GM06990 (cell line): ENCODE measurements at places on chromosomes 7 and 10.

DNA sequence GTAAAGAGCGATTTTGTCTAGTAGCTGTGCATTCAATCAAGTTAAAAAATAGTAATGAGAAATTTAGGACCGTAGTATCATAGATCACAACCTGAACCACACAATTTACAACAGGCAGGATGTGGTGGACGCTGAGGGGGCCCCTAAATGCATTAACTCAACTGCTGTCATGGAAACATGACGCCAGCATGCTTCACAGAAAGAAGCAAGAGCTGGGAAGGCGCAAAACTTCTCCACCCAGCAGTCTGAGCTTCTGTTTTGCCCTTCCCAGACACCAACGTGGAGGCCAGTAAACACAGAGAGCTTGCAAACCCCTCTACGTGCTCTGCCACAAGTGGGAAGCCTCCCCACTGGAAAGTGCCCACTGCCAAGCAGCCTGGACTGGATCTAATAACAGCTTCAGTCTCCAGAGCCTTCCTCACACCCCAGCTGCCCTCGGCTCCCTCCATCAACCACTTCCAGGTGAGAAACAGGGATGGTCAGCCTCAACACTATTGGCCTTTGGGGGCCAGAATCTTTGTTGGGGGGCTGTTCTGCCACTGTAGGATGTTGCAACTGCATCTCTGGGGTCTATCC, 151.8 kb downstream of the SFMBT2 start:
- peak; percentile 32 for DNase-seq

DNA sequence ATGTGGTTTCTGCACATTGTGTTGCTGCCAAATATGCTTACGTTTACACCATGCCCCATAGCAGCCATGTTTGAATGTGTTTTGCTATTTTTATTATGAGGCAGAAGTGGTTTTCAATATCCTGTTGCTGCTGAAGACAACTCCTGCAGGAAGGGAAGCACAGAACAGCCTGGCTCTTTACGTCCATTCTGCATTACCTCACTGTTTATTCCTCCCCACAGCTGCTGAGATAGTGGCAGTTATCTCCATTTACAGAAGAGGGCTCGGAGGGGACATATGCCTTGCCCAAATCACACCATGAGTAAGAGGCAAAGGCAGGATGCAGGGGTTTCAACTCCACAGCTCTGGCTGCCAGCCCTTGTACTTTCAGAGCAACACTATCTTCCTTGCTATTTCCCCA, 35.3 kb downstream of the PLPP4 start:
- no peak for DNase-seq

DNA sequence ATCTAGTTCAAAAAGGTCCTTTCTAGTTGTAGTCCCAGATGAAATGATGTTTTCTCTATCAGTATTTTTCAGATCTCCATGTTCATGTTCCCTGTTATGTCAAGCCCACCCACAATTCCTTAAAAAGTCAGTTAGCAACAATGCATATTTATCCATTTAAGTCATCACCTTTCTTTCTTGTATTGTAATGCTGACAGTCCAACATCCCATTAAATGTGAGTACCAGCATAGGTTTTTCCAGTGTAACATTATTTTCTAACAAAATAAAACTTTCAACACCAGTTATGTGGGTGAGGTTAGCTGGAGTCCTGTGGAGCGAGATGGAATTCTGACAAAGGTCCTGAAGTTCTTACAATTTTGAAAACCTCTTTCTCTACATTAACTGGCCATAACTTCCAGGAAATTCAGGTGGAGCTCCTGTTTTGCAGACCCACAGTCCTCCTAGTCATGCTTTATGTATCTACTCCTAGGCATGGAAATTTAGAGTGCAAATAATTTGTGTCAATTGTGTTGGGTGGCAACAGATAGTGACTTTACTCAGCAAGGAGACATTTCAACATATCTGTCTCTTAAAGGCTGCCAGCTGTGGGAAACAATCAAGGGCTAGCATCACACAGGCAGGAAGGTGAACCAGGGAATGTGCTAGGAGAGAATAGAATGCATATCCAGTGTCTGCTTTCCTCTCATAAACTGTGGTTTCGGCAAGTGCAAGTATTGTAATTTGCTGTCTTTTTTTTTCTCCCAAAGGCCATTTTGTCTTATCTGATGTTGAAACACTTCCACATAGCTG, 162.6 kb downstream of the MTERF1 start:
- no peak for DNase-seq

DNA sequence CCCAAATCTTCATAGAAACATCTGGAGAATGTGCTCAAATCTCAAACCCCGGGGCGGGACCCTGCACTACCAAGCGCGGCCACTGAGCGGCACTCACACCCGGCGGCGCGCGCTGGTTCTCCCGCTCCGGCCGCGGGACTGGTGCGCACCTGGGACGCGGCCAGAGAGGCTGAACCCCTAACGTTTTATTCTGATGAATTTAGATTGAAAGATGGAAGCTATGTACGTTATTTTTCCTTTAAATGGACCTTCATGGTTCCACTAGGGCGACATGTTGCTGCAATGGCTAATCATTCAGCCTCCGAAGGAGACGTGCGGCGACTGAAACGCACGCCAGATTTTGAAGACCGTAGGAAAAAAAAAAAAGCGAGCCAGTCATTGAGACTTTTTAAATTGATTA, 107.0 kb upstream of the INSIG1 start:
- peak; percentile 51 for DNase-seq

DNA sequence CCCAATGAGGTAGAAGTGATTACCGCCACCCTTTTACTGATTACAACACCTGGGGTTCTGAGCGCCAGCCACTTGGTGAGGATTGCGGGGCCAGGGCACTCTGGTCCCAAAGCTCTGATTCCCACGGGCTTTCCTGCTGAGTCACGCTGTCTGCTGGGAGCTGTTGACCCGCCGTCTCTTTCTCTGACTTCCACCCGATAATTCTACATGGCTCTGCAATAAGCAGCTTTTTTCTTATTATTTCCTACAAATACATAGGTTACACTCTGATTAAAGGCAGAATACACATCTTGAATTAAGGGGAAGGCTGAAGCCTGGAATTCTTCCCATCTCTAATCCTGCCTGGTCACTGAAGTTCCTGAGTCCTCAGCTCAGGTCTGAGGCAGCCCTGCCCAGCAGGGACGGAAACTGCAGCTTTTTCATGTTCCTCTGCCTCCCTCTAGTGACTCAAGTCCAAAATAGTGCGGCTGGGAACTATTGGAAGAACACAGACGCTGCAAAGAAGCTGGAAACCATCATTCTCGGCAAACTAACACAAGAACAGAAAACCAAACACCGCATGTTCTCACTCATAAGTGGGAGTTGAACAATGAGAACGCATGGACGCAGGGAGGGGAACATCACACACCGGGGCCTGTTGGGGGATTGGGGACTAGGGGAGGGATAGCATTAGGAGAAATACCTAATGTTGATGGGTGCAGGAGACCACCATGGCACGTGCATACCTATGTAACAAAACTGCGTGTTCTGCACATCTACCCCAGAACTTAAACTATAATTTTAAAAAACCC, 178.3 kb downstream of the PRKCQ start:
- DNase-seq = peak; percentile 29

GRCh38 chr7:158274996-158275395, 312.6 kb downstream of the PTPRN2 start:
- DNase-seq = no peak

GRCh38 chr7:55024776-55025175, 6.0 kb downstream of the EGFR start:
- DNase-seq = no peak

DNA sequence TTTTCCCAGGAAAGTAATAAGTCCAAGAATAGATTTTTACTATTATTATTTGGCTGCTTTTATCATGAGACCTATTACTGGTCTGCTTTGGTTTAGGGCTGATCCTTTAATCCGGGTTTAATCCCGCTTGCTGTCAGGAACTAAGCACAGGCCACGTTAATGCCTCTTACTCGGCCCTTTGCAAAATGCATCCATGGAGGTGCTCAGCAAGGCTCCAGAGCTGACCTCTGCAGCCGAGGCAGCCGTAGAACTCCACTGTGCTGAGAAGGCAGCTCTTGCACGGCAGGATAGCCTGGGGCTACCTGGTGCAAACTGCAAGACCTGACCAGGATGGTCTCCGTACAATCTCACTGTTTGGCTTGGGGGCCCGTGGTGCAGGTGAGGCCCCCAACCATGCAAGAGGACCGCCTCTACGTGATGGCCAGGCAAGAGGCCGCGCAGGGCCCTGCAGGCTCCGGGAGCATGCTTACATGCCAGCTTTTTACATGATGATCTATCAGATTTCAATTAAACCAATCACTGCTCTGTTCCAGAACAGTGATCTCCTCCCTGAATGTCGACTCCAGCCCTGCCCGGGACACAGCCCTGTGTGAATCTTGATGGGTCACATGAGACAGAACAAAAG, 10.4 kb upstream of the CALML3 start:
- DNase-seq = no peak

DNA sequence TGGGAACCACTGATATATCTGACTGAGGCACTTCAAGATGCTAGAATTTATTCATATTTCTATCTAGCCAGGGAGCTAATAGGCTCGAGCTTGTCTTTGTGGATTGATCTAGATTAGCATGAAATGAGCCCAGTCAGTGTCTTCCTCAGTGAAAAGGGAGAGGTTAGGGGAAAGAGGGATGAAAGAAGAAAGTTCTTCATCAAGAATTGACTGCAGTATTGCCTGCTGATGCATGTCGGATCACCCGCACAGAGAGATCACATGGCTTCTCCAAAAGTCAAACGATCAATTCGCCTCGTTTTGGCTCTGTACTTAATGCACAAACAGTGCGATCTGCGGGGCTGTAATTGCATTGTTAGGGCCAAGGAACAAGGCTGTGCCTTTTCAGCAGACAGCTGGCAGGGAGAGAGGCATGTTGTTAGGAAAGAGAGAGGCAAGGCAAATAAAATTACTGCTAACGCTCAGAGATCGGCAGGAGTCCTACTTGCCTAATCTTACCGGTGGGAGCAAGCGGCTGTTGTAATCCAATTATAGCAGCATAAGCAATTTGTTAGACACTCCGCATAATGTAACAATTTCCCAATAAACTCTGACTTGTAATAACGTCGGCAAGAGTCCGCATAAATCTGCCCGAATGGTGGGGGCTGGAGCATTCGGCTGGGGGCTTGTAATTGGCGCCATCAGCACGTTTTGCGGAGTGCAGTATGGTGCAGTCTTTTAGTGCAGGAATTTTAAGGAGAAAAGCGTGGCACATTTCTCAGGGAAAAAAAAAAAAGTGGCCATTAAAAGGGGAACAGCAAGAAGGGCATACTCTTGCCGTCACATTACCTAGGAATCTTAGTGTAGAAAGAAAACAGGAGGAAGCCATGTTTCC, 102.1 kb downstream of the POLL start:
- no peak for DNase-seq

GRCh38 chr7:602341-603141, 82.9 kb upstream of the PDGFA start:
- peak; percentile 71 for DNase-seq

DNA sequence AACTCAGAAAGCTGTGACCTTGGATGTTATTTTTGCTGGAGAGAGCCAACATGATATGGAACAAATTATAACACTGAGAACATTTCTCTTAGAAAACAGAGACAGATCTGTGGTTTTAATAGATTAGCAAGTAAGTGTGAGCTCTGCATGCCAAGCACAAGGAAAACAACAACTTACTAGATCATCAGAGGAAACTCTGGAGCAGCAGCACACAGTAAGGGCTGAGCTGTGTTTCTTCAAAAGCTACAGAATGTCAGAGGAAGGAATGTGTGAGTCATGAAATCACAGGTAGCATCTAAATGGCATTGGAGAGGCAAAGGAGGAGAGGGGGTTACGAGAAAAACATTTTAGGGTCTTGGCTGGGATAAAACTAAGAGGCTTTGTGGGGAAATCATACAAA, 283.4 kb upstream of the FZD8 start:
- DNase-seq = no peak

DNA sequence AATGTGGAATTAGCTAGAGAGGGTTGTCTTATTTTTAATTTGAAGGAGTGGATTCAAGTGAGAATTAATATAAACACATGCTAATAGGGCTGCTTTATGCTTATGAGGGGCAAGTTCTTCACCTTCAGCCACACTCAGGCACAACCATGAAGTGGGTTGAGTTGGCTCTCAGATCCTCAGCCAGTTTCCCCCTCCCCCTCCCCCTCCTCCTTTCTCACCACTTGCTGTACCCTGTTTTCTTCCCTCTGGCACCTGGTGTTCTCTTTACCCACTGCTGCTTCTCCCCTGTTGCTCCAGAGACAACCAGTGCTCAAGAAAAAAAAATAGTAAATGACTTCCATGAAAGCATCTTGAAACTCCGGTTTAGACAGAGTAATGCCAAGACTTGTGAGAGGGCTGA, 1083.3 kb downstream of the CNTNAP2 start:
- DNase-seq = no peak

- no peak for DNase-seq
These were observed 120.3 kb upstream of the GLCCI1 start for GRCh38 chr7:7848246-7848645.
